ENCODE measurements at places on chromosomes 12 and 14.

DNA sequence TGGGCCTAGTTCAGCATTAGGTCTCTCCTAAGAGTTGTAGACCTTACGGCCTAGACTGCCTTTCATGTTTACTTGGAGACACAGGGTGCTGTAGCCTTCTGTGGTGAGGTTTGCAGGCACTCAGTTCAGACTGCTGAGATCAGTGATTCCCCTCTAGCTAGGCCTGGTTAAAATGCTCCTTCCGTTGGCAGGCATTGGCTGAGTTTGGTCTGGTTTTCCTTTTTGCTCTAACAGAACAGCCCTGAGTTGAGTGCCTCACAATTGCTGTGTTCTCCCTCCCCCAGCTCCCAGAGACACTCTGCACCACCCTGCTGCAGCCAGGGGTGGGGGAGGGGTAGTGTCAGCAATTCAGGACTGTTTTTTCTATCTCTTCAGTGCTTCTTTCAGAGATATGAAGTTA, 178.9 kb upstream of the DYRK2 start:
- DNase-seq, result no peak

DNA sequence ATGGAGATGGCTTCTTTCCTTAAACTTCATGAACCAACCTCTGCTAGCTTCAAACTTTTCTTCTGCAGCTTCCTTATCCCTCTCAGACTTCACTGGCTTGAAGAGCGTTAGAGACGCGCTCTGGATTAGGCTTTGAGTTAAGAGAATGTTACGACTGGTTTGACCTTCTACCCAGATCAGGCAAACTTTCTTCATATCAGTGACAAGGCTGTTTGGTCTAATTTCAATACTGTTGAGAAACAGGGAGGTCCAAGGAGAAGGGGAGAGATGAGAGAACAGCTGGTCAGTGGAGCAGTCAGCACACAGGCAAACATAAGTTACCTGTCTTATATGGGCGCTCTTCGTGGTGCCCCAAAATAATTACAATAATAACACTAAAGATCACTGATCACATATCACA, 14.9 kb downstream of the SCAF11 start:
- DNase-seq, result no peak

DNA sequence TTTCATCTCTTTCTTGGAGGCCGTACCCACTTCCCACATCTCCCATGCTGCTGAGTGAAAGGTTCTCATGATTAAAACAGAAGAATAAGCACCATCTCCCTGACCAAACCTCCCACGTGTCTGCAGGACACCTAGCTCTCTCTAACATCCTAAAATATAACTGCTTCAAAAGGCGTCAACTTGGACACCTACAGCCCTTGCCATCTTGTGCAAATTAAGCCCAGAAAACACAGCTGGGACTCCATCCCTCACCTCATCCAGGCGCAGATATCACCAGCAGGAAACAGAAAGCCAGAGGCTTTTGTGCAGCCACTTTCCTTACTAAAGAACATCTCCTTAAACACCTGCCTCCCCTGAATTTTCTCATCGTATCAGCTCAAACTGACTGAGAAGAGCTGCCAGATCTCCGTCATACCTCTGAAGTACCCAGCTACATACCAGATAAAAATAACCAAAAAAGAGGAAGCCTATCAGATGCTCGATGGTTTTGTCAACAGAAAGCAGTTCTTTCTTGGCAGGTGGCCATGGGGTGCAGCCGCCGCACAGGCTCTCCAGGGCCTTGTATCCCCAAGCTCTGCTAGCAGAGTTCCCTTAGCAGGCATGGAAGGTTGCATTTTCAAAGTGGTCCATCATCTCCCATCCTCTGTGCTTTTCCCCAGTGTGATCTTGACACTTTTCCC, 28.8 kb downstream of the MAP3K9 start:
- DNase-seq, result no peak

- no peak for DNase-seq
These were observed 239.1 kb downstream of the FOXG1 start for GRCh38 chr14:29005647-29006046.

DNA sequence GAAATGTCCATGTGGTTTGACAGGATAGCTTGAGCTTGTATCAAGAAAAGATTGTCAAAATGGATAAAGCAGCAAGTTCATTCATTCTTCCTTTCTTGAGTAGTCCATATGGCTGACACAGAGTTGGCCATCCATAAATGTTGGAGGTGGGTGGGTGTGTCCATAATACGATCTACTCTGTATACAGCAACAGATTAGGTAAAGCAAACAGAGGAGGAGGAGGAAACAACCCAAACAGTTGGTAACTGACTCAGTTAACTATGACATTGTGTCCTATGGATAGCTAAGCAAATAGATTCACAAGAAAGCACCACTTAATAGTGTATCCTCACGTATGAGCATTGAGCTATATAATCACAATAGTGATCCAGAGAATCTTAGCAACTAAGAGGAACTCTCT, 144.0 kb downstream of the EGLN3 start:
- no peak for DNase-seq

DNA sequence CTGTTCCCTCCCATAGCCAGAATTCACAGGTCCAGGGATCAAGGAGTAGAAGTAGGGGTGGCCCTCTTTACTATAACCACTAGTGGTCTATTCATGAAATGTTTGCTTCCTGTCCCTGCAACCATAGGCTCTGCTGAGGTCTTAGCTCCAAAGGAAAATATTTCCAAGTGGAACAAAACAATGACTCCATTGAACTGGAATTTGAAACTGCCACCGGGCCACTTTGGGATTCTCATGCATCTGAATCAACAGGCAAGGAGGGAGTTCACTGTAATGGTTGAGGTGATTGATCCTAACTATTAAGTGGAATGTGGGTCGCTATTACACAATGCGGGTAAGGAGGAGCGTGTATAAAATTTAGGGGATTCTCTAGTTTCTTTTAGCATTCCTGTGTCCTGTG, 197.0 kb downstream of the ETNK1 start:
- no peak for DNase-seq

GRCh38 chr12:48279101-48279500, 71.6 kb downstream of the ZNF641 start:
- no peak for DNase-seq

GRCh38 chr12:15783288-15783687, 5.9 kb downstream of the EPS8 start:
- no peak for DNase-seq

- DNase-seq, result no peak
These were observed 175.8 kb downstream of the PAWR start for GRCh38 chr12:79514730-79515529.

DNA sequence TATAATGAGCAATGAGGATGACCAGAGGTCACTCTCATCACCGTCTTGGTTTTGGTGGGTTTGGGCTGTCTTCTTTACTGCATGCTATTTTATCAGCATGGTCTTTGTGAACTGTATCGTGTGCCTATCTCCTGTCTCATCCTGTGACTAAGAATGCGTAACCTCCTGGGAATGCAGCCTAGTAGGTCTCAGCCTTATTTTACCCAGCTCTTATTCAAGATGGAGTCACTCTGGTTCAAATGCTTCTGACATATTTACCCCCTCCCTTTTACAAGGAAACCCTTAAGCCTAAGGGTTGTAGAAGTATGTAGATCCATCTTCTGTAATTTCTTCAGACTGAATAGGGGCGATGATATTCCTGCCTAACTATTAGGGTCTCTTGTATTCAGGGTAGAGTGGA, 8.4 kb downstream of the IFI27L1 start:
- DNase-seq, result no peak

- no peak for DNase-seq
These were observed 121.6 kb downstream of the GPR135 start for GRCh38 chr14:59343585-59343984.
